ENCODE measurements at places on chromosomes 1 and 21.

GRCh38 chr1:194535369-194535768 is 1349.0 kb upstream of the B3GALT2 start:
- no peak for DNase-seq

DNA sequence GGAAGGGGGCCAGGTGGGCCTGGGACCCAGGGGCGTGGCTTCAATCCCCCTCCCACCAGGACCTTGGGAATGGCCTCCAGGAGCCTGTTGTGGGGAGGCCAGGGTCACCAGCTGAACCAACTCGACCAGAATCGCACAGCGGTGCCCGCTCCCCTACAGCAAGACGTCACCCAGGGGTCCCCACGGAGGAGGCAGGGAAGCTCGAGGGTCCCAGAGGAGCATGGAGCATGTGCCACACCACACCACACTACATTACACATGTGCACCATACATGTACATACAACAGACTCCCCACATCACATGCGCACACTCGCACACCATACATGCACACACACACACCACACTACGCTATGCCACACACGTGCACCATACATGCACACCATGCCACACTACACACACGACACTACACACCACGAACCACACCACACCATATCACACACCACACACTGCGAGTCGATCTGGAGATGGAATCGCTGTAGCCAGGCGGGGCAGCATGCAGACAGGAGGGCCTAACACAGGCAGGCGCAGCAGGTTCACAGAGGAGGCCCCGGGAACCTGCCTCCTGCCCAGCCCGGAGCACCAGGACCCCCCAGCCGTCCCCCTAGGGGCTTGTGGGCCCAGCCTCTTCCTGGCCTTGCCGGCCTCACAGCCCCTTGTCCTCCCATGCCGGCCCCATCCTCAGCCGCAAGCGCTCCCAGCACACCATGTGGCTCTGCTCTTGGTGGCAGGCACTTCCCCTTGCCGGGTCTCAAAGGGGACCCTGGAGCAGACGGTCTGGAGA is 596 bp downstream of the ITGB2 start:
- DNase-seq: no peak

GRCh38 chr1:31444725-31445448 is 31.9 kb downstream of the SERINC2 start:
- no peak for DNase-seq

DNA sequence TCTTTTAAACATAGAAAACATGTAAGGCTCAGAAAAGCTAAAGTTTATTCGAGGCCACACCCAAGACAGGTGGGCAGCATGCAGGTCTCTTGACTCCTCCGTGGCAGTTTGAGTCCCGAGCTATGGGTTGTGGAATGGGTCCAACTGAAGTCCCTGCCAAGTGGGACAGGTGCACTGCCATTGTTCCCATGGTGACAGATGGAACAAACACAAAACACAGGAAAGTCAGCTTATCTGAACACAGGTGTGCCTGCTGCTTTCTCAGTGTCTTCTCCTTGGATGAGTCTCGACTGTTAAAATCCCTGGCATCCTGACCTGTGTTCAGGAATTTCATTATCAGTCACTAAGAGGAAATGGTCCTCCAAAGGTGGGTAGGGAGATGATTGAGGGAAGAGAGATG is 99.0 kb upstream of the RAB4A start:
- no peak for DNase-seq

DNA sequence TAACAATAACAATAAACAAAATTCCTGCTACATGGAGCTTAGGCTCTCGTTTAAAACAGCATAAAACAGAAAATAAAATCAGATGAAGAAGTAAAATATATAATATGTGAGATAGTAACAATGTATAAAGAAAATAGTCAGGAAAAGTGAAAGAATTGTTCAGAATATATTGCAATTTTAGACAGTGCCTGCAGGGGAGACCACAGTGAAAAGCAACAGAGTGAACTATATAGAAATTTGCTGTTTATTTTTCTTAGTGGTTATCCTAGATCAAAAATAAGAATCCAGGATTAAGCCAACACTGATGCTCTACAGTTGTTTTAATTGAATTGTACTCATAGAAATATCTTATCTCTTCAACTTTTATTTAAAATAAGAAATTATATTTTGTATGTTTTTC is 1639.0 kb upstream of the B3GALT2 start:
- no peak for DNase-seq

DNA sequence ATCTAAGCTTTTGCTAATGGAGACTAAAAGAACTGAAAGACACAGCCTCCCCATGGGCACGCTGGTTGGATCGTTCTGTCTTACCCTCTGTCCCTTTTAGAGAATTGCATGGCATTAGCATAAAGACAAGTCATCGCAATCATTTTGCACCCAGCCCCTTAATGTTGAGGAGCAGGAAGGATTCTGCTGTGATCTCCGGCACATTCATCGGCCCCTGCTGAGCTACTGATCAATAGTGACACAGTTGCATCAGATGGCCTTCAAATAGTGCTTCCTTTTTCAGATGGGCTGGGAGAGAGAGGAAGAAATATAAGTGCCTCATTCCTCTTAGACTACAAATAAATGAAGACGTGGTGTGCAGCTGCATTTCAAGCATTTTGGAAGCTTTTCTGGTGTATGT is 75.4 kb downstream of the NOS1AP start:
- DNase-seq: no peak

DNA sequence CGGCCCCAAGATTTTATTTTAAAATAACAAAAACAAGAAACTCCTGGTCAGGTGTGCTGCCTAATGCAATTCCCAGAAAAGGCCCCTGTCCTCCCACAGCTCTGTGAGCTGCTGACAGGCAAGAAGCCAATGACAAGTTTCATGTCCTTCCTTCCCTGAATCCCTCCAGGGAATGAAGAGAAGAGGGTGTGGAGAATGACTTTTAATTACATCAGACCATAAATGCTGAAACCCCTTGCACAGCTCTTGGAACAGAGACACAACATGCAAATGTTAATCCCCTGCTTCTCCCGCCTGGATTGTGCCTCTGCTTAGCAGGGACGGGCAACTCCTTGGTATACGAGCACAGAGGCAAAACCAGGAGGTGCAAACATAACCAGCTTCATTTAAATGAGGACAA is 228.1 kb upstream of the CAMK1G start:
- no peak for DNase-seq

DNA sequence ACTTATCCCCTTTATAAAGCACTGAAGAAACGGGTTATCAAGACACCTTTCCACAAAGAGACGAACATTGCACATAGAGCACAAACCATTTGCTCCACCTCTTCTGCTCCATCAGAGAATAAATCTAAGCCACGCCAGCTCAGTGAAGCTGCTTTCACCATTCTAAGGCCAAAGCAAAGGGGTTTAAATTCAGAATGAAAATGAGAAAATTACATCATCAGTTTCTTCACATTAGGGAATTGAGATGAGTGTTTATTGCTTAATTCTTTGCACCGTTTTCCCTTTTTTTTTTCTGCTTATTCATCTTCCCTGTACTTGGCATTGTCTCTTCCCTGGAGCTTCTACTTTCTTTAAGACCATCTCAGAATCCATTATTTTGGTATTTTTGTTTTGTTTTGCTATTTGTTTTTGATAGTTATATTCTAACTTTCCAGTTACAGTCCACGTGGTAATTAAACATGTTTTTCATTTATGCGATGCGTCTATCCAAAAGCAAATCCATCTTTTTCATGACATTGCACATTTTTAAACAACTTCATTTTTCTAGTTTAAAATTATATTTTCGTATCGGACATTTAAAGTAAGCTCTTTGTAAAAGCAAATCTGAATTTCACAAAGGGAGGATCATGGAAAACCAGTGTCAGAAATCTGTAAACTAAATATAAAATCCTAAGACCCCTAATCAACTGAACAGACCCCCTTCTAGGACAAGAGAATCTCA is 1.9 kb upstream of the OR2T34 start:
- DNase-seq: no peak

DNA sequence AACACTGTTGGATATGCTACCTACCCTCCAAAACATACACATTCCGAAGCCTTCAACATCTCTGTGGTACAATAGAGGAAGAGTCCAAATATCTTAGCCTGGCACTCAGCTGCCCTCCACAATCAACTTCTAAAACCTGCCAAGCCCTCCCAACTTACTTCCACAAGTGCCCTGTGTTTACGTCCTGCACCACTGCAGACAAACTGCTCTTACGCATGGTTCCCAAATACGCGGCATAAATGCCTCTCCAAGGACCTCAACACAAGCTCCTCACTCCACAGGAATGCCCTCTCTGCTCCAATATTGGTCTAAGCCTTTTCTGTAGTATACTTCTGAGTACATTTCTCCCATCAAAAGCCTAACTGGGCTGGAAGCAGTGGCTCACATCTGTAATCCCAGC is 6.8 kb downstream of the AK2 start:
- no peak for DNase-seq

GRCh38 chr1:240508950-240509349 is 103.0 kb downstream of the GREM2 start:
- DNase-seq: no peak

GRCh38 chr1:36530261-36530660 is 47.5 kb upstream of the CSF3R start:
- DNase-seq: no peak

DNA sequence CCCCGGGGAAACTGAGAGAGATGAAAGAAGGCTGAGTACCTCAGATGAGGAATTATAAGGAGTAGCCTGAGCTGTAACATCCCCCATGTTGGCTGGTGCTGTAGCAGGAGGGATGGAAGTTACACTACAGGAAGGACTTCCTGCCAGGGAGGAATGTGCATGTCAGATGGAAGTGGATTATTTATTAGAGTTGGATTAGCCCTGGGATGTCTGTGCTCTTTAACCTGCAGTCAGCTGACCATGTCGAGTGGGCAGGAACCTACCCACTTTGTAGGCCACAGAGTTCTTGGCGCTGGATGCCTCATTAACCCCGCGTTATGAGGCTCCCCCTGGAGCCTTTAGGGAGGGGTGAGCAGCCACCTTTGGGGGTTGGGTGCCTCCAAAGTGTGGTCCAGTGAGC is 757 bp upstream of the SEMA4A start:
- no peak for DNase-seq

GRCh38 chr21:31337996-31338907 is 5.8 kb downstream of the TIAM1 start:
- DNase-seq: no peak

DNA sequence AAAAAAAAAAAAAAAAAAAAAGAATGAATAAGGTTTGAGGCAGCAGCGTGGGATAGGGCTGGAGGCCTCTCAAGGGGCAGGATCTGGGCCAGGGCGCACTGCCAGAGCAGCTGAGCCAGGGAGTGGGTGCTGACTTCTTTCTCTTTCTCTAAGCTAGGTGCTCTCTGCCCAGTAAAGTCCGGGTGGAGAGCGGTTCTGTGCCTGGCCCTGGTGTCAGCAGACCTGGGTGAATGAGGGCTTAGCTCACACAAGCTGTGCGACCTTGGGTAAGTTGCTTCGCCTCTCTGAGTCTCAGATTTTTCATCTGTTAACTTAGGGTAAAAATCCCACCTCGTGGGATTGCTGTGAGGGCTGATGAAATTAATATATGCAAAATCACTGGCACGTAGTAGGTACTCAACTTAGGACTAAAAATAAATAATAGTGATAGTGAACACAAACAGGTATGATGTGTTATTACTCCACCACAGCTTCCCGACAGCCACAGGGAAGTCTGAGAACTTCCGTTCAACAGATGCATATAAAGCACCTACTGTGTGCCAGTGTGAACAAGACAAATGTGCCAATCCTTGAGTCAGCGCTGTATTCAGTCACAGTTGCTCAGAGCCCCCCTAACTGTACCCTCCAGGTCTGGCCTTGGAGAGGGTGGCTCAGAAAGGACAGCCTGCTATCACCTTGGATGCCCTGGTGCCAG is 2.0 kb upstream of the FAM131C start:
- no peak for DNase-seq

- no peak for DNase-seq
Measured at GRCh38 chr1:201614262-201615015, 75.5 kb downstream of the NAV1 start.

GRCh38 chr1:86993269-86993985 is 79.0 kb downstream of the HS2ST1 start:
- DNase-seq: no peak

All from stimulated activated CD4-positive, alpha-beta T cell treated with anti-CD3 and anti-CD28 coated beads, Interleukin-4, amount 100 ng/mL, for 24 hours (primary cell).